Suppressor macrophage treated with lipopolysaccharide for 1 hour (primary cell): ENCODE measurements at places on chromosomes 1 and 21.

GRCh38 chr1:5850503-5850902, 141.7 kb downstream of the NPHP4 start:
- DNase-seq, result no peak

GRCh38 chr1:36211307-36211706, 12.9 kb upstream of the THRAP3 start:
- no peak for DNase-seq

GRCh38 chr21:31735511-31735992, 3.6 kb upstream of the SCAF4 start:
- DNase-seq, result no peak

DNA sequence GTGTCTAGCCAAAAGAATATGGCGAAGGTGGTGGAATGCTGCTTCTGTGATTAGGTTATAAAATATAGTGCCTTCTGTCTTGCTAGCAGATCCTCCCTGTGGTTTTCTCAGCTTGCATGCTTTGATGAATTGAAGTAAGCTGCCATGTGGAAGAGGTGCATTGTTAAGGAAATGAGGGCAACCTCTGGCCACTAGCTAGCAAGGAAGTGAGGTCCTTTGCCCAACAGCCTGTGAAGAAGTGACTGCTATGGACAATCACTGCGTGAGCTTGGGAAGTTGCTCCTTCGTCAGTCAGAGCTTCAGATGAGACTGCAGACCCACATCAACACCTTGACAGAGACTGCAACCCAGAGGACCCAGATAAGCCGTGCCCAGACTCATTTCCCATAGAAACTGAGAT, 109.4 kb downstream of the GIPC2 start:
- no peak for DNase-seq

DNA sequence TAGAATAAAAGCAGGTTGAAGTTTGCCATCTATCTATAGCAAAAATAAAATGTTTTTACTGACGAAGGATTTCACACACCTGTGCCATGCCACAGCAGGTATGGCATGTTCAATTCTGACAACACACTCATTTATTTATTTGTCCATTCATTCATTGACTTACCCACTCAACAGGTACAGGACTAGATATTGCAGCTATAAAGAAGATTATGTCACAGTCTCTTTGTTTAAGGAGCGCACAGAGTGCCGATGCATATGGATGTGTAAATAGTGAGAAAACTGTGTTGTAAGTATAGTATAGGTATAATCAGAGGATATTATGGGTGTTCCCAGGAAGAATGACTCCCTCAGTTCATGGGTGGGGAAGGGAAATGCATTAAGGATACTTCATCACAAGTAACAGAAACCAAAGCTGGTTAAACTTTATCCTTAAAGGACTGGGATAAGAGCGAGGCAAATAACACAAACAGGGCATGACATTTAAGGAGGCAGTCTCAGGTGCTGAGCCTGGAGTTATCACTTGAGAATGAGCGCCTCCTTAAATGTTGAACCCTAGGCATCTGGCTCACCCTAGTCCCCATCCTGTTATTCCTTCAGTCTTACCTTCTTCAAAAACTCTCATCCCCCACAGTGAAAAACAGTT, 7.9 kb upstream of the ZRANB2 start:
- DNase-seq, result no peak

GRCh38 chr1:119742202-119742601, 26.5 kb downstream of the HMGCS2 start:
- DNase-seq, result no peak

- no peak for DNase-seq
Measured at GRCh38 chr1:33120436-33121231, 39.7 kb downstream of the AZIN2 start.

DNA sequence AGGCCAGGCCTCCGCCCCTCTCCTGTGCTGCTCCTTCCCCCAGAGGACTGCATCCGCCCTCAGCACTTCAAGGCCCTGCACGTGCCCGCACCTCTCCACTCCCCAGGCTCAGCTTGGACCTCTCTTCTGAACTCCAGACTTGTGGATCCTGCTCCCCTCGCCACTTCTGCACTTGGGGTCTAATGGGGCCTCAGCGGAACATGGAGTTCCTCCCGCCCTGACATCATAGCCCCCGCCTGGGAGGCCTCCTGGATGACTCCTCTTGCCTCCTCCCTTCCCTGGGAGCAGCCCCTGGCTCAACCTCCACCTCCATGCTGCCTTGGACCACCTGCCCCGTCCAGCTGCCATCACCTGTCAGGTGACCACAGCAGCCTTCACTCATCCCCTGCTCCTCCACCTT, 10.1 kb downstream of the OXCT2 start:
- DNase-seq, result no peak

DNA sequence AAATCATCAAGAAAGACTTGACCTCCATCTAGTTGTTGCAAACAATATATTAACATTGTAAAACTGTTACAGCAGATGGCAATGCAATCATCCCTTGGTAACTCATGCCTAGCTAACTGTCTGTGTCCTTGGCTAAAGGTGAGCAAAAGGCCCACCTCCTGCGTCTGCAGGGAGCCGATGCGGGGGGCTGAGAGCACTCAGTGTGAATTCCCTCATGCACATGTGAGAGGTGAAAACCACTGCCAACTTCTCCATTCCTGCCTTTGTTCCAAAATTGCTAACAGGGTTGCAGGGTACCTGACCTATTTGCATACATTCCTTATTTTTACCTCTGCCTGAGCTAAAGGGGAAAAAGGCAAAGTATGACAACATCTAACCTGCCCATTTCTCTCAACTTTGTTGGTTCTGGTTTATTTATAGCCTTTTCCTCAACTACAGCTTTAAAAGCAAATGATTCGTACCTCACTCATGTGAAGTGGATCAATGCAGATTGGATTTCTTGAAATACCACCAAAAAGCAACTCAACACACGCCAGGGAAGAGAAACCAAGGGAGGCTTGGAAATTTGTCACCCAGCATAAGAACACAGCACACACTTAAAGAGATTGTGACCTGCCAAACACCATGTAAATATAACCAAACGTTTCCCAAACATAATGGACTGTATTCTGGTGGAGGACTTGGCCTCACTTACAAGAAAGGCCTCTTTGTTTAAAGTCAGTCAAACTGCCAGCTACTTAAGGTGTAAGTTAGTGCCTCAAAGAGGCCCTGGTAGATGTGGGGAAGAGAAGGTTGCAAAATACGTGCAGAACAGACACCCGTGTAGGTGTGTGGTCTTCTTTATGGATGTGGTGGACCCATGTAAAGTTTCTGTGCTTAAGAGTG, 651.0 kb downstream of the SMYD3 start:
- no peak for DNase-seq
